ENCODE measurements at places on chromosomes 5 and 9.

- no peak for DNase-seq
These were observed 297.5 kb upstream of the COX7C start for GRCh38 chr5:86320266-86320665.

DNA sequence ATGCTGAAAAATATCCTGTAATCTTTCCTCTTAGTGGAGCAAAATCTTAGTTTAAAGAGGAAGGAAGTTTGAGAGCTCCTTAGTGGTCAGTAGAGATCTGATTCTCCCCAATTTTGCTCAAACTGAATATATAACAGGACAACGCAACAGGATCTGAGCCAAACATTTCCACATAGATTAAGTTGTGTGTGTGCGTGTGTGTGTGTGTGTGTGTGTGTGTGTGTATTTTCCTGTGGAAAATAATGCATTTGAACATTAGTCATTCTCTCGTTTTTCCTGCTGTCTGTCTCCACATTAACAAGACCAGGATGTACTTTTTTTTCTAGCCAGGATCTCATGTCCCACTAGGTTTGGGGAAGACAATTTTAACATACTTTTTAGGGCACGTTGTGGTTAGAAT is 312.1 kb upstream of the CDH18 start:
- DNase-seq, result no peak

DNA sequence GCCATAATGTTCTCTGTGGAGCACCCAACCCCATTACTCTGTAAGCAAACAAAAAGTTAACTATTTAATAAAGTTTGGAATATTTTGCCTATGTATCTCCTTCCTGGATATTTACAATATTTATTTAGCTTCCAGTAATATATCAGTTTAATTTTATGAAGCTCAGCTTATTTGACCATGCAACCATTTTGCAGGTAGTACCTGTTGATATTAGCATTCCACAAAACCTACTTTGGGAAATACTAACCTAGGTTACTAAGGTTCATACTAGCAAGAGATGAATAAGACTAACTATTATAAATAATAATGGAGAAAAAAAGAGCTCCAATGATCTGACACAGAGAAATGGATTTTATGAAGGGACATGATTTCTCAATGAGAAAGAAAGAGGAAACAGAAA is 506.4 kb downstream of the PDE4D start:
- no peak for DNase-seq

GRCh38 chr5:4976902-4977301 is 163.2 kb upstream of the ADAMTS16 start:
- no peak for DNase-seq

DNA sequence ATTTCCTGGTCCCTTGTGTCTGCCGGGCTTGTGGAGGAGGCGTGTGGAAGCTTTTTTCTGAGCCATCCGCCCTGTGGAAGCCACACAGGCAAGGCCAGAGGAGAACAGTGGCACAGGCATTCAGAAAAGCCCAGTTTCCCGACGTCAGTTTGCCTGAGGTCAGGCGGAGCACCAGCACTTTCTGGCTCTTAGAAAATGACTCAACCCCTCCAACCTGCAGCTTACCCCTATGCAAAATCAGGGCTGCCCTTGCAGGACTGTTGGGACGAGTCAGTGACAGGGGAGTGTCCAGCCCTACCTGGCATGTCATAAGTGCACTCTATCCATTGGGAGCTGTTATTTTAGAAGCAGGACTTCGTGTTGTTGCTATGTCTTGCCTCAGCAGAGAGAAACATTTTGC is 216.0 kb downstream of the NR3C1 start:
- DNase-seq, result no peak

- DNase-seq, result no peak
These were observed 150.2 kb downstream of the TTLL11 start for GRCh38 chr9:121942866-121943382.

GRCh38 chr5:138468966-138469539 is 3.8 kb downstream of the EGR1 start:
- no peak for DNase-seq

DNA sequence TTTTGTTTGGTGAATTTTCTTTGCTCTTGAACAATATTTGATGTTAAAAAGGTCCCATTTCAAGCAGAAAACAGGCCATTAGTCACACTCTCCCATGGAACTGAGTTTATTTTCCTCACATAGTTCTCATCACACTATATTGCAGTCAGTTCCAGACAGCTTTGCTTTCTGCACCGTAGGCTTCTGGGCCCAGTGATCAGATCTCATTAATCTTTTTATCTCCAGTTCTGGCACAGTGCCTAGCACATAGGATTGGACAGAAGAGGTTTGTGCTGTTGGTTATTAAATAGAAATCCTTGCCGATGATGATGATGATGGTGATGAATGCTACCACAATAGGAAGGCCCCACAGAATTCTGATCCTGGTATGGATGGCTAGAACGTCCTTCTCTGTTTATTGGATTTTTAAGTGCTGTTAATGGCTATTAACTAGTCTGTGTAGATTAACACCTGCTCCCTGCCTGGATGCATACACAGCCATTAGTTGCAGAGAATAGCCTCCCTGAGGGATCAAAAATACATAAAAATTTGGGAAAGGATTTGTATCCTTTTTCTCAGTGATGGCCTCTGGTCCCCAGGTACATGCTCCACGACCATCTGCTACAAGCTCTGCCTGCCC is 52.0 kb upstream of the NTRK2 start:
- no peak for DNase-seq

- DNase-seq, result no peak
These were observed 304.1 kb downstream of the DEPDC1B start for GRCh38 chr5:60395712-60396329.

DNA sequence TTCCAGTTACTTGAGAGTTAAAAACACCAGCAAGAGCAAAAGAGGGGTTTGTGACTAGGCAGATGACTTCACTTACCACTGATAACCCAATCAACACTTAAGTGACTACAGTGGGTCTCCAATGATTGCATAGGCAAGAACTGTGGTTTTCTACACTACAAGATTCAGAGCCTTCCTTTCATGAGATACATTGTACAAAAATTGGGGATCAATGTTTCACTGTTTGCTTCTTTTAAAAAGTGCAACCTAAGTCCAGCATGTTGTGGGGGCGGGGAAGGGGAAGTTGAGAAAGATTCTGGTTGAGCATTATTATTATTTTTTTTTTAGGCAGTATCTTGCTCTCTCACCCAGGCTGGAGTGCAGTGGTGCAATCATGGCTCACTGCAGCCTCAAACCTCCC is 3.6 kb downstream of the IQGAP2 start:
- DNase-seq, result no peak

DNA sequence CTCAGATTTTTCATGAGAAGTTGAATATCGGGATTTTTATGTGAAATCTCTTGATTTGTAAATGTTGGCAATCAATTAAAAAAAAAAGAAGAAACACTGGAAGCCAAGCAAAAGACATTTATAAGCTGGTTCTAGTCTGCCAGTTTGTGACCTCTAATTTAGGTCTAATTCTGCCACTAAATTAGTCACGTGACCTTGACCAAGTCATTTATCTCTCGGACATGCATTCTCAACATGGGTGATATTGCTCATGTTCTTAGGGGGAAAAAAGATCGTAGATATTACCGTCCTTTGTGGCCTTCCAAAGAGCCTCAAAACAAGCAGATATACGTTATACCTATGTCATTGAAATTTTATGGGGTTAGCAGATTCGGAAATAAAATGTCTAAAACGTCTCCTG is 52.9 kb upstream of the PTPDC1 start:
- no peak for DNase-seq

- DNase-seq, result no peak
These were observed at the start of gene FGF10 for GRCh38 chr5:44389090-44389822. Gene FGF10, minus strand, starts transcription at chr5:44389420. Its CDS starts 738 bp downstream, at chr5:44388682.

GRCh38 chr9:116096853-116097252 is 56.7 kb upstream of the PAPPA start:
- DNase-seq, result no peak

- no peak for DNase-seq
These were observed 10.2 kb downstream of the PKD2L2 start for GRCh38 chr5:137899493-137899892.

DNA sequence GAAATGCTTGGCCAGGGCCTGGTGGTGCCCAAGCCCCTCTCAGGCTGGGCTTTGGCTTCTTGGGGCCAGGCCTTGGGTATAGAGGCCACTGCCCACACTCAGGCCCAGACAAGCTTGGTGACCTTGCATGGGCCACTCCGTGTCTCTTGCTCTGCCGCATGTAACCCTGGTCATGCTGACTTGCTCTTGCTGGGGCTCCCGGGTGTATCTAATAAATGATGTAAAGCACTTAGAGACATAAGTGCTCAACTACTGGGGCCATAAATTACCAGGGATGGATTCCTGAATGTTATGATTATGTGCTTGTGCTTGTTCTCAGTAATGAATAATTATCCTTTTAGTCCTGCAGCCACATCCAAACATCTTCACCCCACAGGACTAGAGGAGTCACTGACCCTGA is 54.0 kb downstream of the C5orf15 start:
- DNase-seq, result no peak

DNA sequence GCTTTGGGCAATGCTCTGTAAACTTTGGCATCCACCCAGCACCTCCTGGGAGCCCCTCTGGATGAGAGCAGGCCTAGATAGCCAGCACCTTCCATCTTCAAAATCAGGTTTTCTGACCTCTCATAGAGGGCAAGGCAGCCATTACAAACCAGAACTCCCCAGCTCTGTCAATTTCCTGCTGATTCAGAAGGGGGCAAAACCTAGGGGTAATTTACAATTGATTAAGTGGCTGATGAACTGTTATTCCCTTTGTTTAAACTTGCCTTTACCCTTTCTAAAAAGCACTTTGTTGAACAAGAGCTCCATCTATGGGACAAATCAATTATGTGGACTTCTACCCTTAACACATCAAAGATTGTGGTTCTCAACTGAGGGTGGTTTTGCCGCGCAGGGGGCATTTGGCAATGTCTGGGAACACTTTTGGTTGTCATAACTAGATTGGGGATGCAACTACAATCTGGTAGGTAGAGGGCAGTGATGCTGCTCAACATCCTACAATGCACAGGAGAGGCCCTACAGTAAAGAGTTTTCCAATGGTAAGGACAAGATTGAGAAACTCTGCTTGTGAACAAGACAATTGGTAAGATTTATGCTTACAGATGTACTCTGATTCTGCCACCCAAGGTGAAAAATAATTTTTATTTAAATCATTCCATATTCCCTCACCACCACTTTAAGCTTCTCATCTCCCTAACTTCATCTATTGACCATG is 184.1 kb downstream of the MARCHF11 start:
- DNase-seq, result peak; percentile 36

- no peak for DNase-seq
These were observed 46.4 kb upstream of the CTNNA1 start for GRCh38 chr5:138706655-138707480.

DNA sequence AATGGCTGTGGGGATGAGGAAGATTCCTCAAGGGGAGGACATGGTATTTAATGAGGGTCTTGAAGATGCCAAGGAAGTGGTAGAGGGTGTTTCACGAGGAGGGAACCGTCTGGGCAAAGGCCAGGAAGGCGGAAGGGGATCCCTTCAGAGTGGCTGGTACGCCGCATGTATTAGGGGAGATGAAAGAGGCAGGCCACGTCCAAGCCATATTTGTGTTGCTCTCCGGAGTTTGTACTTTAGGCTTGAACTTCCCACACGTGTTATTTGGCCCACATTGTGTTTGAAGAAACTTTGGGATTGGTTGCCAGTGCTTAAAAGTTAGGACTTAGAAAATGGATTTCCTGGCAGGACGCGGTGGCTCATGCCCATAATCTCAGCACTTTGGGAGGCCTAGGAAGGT is 1.2 kb downstream of the FXN start:
- no peak for DNase-seq

DNA sequence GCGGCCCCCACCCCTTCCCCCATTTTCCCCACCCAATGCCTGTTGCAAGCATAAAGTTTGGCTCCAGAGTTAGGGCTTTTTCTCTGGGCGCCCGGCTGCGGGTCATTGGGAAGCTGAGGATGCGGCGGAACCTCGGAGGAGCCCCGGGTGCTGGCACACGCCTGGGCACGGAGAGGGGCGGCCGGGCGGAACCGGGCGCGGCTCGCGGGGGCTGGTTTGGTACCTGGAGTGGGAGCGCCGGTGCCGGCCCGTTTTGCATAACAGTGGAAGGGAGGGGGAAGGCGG is 1.2 kb downstream of the PPARGC1B start:
- DNase-seq, result no peak

DNA sequence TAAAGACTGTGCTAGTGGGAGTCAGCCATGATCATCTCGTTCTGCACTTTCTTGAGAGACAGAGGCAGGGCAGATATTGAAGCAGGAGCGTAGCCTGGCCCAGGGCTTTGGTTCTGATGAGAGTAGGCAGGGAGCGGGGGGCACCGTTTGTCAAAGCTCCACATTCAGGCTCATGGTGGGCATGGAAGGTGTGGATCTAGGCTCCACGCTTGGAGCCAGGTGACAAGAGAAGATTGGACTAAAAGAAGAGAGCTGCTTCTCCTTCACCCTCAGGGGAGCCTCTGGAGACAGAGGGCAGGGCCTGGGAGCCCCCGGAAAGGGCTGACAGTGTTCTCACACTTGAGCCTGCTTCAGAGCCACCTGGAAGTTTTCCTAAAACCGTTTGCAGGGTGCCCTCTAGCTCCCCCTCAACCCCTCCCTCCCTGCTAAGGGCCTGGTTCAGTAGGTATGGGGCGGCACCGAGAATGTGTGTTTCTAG is 24.7 kb upstream of the FCN2 start:
- DNase-seq, result no peak
